ENCODE measurements at places on chromosomes 5 and 9.

- DNase-seq = no peak
These were observed 35.9 kb upstream of the HRH2 start for GRCh38 chr5:175621971-175622370.

DNA sequence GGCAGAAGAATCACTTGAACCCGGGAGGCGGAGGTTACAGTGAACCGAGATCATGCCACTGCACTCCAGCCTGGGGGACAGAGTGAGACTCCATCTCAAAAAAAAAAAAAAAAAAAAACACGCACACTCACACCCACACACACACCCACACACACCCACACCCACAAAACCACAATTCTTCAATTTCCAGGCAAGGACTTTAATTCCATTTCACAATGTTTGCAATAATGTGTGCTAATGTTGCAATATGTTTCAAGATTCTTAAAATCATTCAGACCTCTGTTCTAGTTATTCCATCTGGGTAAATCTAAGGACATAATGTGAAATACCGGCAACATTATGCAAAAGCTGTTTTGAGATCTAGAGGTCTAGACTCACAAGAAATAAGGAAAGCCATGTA lies 28.3 kb downstream of the CCDC69 start:
- no peak for DNase-seq

- DNase-seq = peak; percentile 4
These were observed 152.4 kb downstream of the ACTL7B start for GRCh38 chr9:108703429-108703828.

DNA sequence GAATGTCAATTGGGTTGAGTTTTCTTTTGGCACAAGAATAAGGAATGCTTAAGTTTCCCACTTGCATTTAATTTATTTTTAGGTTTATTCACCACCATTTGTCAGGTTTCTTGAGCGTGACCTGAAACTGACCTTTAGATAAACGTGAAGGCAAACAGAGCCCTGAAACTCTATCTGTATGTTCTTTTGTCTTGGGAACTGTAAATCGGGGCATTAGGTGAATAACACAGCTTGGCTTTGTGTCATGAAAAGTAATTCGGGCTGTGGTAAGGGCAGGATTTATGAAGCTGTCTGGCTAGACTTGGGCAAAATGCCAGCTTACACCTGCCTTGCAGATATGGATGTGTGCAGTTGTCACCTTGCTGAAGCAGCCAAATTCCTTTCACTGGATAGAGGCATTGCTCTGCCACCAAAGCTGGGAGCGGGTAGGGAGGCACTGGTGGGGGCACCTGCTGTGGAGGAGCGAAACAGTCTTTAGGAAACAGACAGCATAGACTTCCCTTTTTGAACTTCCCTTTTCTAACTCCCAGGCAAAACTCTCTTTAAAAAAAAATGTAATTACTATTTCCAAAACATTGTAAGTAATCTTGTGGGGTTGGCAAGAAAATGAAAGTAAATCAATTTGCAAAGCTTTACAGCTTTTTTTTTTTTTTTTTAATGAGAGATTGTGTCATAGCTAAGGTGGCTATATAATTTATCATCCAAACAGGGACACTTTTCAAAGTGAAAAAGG lies 545.2 kb downstream of the CSNK1G3 start:
- DNase-seq = peak; percentile 88

DNA sequence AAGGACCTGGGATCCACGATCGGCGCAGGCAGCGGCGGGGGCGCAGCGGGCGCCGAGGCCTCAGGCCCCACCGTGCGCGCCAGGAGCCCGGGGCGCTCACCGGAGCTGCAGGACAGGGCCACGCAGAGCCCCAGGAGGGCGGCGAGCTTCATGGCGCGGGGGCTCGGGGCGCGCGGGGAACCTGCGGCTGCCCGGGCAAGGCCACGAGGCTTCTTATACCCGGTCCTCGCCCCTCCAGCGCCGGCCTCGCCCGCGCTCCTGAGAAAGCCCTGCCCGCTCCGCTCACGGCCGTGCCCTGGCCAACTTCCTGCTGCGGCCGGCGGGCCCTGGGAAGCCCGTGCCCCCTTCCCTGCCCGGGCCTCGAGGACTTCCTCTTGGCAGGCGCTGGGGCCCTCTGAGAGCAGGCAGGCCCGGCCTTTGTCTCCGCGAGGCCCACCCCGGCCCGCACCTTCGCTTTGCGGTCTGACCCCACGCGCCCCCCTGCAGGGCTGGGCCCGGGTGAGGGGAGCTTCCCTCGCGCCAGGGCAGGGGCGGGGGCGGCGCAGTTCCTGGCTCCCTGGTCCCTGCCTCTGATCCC lies at the start of gene SCGB3A1:
TSS of gene SCGB3A1 (minus strand) at position 189 of the 577 bp plus-strand sequence. CDS start at position 152, 37 bp downstream.
- DNase-seq = no peak

GRCh38 chr5:172806897-172807672 lies 27.0 kb upstream of the ERGIC1 start:
- no peak for DNase-seq

GRCh38 chr9:9874270-9874669 lies 738.5 kb downstream of the PTPRD start:
- no peak for DNase-seq

DNA sequence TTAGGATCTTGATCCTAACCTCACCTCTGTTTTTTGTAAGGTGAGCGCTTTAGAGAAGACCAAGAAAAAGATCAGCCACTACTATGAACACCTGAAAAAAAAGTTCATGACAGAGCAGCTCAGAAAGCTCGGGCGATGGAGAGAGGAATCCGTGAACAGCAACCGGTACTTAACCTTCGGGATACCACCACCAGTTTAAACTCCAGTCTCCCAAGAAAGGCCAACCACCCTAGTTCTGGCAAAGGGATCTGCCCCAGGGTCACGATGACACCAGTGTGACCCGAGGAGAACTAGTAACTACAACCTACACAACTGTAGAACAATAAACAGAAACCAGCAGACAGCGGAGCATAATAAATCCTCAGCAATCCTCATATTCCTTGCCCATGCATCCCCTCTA lies 8.5 kb downstream of the C5orf52 start:
- no peak for DNase-seq

GRCh38 chr5:168424594-168425323 lies 61.5 kb upstream of the RARS1 start:
- DNase-seq = no peak

DNA sequence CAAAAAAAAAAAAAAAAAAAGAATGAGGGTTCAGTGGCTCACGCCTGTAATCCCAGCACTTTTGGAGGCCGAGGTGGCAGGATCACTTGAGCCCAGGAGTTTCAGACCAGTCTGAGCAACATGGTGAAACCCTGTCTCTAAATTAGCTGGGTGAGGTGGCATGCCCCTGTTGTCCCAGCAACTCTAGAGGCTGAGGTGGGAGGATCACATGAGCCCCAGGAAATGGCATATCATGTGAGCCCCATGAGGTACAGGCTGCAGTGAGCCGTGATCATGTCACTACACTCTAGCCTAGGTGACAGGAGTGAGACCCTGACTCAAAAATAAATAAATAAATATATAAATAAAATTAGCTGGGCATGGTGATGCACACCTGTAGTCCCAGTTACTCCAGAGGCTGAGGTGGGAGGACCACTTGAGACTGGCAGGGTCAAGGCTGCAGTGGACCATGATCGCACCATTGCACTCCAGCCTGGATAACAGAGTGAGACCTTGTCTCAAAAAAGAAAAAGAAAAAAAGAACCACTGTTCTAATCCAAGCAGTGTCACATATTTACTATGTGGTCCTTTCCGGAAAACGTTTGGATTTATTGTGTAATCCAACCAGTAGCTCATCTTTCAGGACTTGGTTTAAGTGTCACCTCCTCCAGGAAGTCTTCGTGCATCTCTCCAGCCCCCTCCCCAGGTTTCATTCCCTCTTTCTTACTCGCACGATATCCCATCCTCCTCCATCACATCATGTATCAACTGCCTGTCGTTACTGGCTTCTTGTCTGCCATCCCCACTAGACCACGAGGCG lies 12.3 kb upstream of the SPOUT1 start:
- DNase-seq = no peak

DNA sequence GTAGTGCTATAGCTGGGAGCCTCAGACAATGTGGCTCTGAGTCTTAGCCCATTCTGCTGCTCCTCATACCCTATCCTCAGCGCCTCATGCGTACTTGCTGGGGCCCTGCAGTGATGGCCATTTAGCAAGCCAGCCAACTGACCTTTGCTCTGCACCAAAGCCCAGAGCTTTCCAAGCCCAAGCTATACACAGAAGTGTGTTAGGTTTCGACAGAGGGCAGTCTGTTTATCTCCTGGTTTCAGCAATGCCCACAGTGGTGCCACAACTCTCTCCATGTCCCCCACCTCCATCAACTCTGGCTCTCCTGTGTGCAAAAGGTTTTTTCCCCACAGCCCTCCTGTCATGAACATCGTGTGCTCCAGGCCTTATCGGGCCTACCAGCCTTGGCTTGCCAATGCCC lies 16.9 kb downstream of the GNG10 start:
- no peak for DNase-seq

GRCh38 chr9:128825923-128826700 lies 3.5 kb downstream of the SPOUT1 start:
- no peak for DNase-seq

DNA sequence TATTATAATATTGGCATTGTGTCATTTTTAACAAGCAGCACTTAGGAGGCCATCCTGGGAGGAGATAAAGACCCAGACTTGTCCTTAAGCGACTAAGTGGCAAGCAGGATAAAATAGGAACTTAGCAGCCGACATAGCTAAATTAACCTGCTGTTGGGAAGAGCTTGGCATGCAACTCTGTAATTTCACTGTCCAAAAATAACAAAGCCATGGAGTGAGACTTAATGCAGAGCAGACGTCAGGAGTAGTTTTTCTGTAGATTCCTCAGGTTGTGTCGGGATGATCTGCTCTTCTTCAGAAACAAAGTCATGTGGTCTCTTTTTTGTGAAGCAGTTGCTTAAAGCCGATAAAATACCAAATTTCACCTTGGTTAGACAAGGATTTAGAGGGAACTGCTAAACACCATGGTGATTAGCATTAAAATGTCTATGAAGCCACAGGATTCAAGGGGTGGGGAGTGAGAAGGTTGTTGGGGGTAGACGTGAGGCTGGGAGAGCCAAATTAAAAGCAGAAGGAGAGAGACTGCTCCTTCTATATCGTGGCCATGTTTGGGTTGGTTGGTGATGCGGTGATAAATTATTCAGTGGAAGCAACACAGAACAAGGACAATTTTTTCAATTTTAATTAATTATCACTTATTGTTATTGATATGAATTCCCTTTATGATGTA lies 303.0 kb downstream of the CSNK1G3 start:
- DNase-seq = no peak

- no peak for DNase-seq
These were observed 187.9 kb downstream of the EBF1 start for GRCh38 chr5:158911693-158912363.

DNA sequence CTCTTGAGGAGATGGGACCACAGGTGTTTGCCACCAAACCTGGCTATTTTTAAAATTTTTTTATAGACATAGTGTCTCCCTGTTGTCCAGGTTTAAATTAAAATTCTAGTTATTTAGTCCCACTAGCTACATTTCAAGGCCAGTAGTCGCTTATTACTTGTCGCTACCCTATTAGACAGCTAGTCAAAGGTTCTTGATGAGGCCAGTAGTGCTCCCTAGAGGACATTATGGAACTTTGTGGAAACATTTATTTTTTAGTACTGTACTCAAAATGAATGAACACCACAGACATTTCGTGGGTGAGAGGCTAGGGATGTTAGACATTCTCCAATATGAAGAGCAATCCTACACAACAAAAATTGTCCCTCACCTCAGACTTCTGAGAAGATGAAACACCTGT lies 14.4 kb upstream of the GRXCR2 start:
- DNase-seq = no peak

GRCh38 chr5:179300581-179301180 lies 44.6 kb downstream of the ADAMTS2 start:
- DNase-seq = no peak

GRCh38 chr9:130447193-130447816 lies 2.5 kb downstream of the ASS1 start:
- DNase-seq = no peak

DNA sequence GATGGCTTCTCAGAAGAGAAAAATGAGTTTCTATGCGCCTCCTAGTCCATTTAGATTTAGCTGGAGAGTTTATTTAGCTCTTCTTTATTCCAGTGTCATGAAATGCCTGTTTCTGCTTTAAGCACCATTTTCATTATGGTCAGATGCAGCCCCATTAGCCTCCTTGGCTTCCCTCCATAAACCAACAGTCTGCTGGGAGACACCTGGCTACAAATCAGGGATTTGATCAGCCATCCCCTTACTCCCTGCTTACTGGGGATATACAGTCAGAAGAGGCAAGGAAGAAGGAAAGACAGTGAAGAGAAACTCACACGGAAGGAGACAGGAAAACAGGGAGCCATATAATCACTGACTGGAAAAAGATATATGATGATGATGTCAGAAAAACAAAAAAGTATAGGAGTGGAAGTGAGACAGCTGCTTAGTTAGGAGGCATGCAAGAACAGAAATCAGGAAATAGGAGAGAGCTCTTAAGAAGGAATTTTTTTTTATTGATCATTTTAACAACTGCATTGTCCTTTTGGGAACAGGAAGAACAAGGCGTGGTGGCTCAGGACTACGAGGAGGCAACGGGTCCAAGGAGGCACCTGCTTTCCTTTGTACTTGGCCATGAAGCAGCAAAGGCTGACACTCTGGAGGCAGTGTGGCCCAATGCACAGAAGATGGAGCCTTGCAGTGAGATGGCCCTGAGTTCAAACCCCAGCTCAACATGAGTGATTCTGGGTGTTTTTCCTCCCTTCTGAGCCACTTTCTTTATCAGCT lies 56.1 kb downstream of the MED27 start:
- peak; percentile 94 for DNase-seq

DNA sequence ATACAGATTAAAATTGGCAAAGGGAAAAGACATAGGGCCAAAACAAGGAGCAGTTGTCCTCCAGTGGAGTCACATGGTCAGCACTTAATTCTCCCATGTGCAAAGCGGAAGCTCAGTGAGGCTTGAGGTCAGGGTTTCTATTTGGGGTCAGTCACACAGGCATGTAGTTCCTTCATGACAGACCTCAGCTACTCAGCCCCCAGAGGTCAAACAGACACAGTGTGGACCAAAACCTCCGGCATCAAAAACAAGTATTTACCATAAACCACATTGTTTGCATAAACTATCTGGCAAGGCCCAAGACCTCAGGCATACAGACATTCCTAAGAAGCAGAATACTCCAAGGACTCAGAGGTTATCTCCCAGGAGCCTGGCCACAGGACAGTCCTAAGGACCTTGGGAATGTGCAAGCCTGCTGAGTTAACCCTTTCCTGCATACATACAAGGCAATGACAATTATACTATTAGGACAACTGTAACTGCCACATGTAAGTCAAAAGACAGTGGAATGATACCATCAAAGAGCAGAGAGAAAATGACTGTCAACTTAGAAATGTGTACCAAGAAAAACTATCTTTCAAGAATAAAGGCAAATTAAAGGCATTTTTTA lies 28.7 kb upstream of the FNIP1 start:
- no peak for DNase-seq

GRCh38 chr5:174359071-174359470 lies 313.6 kb downstream of the NSG2 start:
- DNase-seq = no peak

GRCh38 chr9:89314955-89315354 lies 3.3 kb upstream of the SECISBP2 start:
- no peak for DNase-seq

- DNase-seq = no peak
These were observed 60.0 kb downstream of the ZNF608 start for GRCh38 chr5:124686239-124687004.
